ENCODE measurements at places on chromosomes 13 and 19.

DNA sequence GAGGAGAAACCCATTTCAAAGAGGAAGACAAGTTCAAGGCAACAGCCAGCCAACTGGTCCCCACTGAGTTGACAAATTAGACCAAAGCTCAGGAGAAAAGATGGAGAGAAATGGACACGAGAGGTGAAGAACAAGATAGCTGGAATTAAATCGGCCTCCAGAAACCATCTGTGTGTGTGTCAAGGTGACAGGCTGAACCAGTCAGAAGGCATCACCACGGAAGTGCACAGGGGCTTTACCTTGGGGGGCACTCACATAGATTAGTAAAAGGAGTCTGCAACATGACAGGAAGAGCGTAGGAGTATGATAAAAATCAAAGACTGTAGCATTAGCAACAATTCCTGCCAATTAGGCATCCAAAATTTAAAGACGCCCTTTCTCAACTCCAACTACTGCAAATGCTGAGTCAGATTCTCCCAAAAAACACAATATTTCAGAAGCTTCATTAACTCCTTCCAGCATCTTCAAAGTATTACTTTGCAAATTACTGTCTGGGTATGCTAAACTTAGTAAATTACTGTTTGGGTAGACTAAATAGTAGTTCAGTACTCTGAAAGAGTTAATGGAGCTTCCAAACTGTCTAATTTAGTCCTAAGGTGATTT is 66.2 kb downstream of the FOXO1 start:
- DNase-seq = no peak

DNA sequence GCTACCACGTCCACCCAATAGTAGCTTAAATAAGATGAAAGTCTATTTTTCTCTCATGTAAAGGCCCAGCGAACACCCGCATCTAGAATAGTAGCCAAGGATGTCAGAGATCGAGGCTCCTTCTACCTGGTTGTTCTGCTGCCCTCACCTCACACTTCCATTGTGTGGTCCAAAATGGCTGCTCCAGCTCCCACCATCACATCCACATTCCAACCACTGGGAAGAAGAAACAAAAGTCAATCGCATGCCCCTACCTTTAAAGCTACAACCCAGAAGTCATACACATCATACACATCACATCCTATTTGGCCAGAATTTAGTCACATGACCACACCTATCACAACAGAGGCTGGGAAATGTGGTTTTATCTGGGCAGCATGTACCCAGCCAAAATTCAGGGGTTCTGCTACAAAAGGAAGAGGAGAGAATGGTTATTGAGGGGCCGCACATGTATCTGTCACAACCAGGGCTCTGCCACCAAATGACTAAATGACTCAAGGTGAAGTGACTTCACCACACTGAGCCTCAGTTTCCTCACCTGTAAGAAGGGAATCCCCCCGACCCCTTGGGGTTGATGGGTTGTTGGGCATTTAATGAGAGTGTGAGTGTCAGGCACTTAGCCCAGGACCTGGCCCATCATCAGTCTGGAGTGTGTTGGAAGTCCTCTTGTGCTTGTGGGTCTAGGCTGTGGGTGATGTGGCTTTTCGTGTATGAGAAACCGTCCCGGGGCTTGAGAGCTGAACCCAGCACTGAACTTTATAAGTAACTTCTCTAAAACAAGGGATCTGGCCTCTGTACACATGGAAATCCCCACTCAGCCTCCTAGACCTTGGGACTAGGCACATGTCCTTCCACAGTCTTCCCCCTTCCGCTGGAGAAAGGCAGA is 10.2 kb upstream of the CBLC start:
- no peak for DNase-seq

DNA sequence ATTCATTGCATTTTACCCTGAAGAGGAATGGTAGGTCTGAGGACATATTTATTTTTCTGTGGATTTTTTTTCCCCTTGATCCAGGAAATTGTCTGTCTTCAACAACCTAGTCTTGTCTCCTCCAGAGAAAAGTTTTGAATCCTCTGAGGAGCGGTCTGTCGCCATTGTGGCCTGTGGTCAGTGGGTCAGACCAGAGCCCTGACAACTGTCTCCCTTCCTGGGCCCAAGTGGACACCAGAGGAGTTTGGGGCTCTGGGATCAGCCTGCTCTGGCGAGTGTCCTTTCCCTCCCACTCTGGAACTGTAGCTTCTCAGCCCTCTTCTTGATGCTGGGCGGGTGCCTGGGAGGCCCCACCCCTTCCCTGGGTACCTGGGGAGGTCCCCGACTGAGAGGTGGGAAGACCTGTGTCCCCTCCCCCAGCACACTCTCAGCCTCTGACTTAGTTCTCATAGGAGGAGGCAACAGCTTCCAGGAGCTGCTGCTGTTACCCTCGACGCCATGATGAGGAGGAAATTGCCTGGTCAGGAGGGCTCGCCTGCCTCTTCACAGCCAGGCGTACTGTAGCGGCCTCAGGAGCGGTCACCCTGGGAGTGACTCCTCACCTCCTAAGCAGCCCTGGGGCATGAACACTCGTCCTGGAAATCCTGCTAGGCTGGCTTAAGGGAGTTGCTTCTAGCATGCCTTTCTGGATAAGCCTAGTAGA is 110.3 kb downstream of the GGACT start:
- DNase-seq = no peak

GRCh38 chr13:31538067-31539042 is 201.0 kb upstream of the RXFP2 start:
- DNase-seq = no peak

DNA sequence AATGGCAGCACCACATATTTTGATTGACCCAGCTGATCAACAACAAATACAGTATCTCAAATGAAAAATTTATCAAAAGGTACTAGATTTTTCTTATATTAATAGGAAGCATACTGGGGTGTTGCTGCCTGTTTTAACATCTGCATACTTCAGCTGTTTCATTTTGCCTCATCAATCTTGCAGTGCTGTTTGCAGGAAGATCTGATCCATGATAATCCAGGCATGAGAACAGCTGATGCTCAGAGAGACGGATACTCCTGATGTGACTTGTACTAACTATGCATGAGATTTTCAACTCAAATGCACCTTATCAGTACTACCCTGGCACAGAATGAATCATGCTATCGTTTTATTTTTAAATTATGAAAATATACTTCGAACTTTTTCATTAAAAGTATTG is 2136.8 kb downstream of the PCDH9 start:
- no peak for DNase-seq

DNA sequence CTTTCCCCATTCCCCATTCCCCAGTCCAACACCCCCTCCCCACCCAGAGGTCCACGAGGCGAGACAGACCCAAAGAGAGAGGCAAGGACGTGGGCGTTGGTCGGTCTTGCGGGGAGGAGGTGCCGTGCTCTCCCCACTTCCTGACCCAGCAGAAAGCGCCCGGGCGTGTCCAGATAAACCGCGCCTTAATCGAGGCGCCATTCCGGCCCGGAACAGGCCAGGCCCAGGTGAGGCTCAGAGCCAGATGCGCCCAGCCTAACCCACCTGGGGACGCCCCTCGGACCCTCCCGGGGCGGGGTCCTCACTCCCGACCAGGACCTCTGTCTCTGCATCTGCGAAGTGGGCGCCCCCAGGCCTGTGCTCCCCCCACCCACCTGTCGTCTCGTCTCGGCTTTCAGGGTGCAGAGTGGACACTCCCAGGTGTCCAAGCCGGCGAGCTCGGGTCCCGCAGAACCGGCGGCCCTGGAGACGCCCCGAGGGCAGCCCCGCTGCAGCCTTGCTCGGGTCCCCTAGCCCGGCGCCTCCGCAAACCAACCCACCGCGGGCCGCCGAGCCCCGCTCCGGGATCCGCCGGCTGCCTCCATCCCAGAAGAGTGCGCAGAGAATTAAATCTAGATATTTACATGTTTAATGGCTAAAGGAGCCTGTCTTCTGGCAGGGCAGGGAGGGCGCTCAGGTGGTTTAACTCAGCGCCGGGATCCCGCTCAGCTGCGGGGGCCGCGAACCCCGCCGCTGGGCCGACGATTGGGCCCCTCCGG is 5.0 kb upstream of the ONECUT3 start:
- no peak for DNase-seq

DNA sequence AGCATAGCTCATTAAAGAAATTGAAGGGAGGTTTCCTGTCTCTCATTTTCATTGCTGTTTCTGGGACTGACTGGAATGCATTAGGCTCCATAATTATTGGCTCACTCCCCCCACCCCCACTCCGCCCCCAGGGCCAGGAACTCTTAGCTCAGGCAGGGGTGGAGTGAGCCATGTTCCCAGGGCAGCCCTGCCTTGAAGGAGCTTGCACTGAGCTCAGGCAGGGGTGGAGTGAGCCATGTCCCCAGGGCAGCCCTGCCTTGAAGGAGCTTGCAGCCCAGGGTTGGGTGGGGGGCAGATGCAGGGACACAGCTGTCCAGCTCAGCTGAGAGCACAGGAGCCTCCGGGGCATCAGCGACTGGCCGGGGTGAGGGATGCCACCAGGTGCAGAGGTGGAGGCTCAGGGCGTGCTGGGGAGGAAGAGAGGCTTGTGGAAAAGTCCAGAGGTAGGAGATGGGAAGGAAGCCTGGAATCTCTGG is 39.1 kb upstream of the TFDP1 start:
- no peak for DNase-seq

DNA sequence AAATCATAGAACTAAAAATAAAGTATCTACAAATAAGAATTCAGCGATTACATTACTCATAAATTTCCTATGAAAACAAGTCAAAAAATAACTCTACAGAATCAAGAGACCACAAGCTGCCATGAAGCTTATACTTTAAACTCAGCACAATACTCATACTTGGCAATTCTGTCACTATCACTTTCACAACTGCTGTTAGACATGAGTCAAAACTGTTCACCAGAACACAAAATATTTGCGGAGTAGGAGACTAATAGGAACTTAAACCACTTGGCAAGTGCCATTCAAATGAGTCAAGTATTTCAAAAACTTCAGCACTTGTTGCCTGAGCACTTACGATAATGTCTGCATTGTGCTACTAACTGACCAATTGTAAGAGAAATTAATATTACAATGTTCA is 387.8 kb upstream of the GPC6 start:
- DNase-seq = no peak

DNA sequence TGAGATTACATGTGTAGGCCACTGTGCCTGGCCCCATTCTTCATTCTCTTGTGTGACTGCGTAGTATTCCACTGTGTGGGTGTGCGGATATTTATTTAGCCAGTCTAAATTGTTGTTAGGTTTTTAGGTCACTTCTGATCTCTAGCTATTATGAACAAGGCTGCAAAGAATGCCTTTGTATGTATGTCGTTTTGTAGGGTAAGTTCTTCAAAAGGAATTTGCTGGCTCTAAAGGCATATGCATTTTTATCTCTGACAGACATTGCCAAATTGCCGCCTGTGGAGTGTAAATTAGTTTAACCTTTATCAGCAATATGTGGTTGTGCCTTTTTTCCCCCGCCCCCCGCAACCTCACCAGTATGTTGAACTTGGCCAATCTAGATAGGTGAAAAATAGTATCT is 30.3 kb upstream of the EHD2 start:
- DNase-seq = no peak
